ENCODE measurements at places on chromosomes 7 and 10.

- no peak for DNase-seq
Observed at GRCh38 chr10:96384506-96384905, 25.7 kb upstream of the OPALIN start.

GRCh38 chr10:104581884-104582601 lies 59.0 kb upstream of the SORCS3 start:
- no peak for DNase-seq

DNA sequence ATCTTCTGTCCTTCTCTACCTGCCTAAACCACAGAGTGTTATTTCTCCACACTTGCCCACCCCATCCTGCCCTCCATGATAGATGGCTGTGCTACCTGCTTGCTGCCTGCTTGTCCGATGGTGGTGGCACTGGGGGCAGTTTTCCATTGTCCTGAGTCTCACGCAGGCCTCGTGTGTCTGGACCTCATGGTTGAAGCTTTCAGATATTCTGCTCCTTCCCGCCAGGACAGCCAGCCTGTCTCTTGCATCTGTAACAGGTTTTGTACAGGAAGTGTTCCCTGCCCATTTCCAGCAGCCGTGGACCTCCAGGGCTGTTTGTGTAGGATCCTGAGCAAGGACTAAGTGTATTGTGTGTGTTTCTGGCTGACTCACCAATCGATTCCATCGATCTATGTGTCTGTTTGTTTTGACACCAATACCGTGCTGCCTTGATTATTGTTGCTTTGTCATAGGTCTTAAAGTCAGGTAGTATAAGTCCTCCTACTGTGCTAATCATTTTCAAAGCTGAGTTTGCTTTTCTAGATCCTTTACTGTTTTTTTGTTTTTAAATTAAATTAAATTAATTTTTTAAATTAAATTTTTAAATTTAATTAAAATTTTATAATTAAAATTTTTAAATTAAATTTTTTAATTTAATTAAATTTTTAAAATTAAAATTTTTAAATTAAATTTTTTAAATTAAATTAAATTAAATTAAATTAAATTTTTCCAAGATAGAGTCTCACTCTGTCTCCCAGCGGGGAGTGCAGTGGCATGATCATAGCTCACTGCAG lies 8.5 kb downstream of the IL15RA start:
- DNase-seq = no peak

- no peak for DNase-seq
Observed at GRCh38 chr7:27203964-27204594, 4.2 kb upstream of the HOXA13 start.

DNA sequence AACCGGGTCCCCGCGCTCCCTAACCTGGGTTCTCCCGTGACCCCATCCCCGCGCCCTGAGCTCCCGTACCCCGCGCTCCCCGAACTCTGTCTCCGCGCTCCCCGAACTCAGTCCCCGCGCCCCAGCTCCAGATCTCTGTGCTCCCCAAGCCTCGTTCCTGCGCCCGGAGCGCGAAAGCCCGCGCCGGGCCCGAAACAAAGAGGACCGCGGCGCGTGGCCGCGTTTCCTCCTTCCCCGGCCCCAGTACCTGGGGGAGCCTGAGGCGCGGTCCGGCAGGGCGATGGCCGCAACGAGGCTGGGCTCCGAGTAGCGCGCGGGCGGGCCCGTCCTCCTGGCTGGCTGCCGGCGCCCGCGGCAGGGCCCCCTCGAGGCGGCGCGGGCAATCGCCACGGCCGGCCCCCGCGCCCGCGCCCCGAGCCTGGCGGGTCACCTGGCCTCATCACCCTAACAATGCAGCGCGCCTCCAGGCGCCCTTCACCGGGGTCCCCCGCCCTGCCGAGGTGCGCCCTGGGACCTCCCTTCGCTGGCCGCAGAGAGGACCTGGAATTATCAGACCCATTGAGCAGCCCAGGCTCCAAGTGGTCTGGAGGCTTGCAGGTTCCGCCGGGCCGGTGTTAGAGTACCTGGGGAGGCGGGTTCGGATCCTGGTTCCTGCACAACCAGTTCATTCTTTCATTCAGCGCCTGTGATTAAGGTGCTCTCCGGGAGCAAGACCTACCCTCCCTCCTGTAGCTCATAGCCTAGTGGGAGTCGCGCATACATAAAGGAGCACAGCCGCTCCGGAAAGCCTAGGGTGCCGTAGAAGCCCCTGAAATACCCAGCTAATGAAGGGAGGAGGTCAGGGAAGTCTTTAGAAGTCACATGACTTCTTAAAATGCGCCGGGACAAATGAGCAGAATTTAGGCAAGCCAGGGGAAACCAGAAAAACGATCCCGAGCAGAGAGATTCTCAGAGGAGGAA lies at the start of gene TNS3:
TNS3 (minus strand) TSS at position 308 of the 960 bp plus-strand sequence. CDS start 142,475 bp downstream, outside the sequence.
- DNase-seq = no peak

- no peak for DNase-seq
Observed at GRCh38 chr10:129784291-129784690, 179.8 kb downstream of the EBF3 start.

DNA sequence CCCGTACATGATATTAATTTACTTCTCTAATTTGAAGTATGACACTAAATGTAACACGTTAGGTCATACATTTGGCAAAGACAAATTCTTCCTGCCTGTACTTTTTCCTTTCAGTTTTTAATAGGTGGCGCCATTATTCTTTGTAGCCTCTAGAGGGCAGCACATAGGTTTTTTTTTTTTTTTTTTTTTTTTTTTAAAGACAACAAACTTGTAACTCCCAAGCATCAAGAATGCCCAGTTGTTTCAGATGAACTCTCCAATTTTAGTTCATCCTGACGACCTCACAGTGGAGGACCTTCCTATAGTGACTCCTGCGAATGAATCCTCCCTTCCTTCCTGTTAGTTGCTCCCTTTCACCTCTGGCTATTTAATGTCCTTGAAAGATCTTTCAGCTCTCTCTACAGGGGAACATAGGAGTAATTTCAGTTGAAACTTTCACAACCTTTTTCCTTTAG lies 139.3 kb upstream of the HDAC9 start:
- peak; percentile 67 for DNase-seq

GRCh38 chr7:130486114-130486953 lies 5.6 kb upstream of the MEST start:
- peak; percentile 49 for DNase-seq

GRCh38 chr7:30027065-30027456 lies 559 bp upstream of the FKBP14 start:
- peak; percentile 52 for DNase-seq

GRCh38 chr10:121531830-121532178 lies 66.4 kb downstream of the FGFR2 start:
- DNase-seq = no peak

DNA sequence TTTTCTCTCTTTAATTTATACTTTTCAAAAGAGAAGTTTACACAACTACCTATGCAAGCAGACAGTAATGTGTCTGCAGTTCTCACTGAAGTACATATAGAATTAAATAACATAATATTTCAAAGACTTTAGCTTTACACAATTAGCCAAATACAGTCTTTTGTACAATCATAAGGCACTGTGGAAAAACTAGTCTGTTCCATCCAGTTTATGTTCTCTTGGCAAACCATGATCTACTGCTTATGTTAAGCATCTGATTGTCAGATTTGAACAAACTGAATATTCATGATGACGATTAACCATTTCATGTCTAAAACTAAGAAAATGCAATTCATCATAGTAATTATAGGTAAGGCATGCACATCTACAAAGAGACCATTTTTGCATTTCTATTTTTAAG lies 842 bp downstream of the SEMA3A start:
- DNase-seq = peak; percentile 15

- DNase-seq = no peak
Observed at GRCh38 chr10:76206797-76207352, 775.5 kb downstream of the LRMDA start.

Data from NCI-H446 (cell line).